ENCODE measurements at places on chromosomes 11 and 22. TPM values are rescaled to one million over a fixed set of nuclear protein-coding genes. Genes with fewer than 3 reads are reported as not detected.

Gene PELI3
- 7.7 TPM for total RNA-seq

Gene TRIM6
- 0.64 TPM for total RNA-seq

Gene SSRP1
- total RNA-seq, result 91.4 TPM

Gene FOSL1
- total RNA-seq, result not detected

Data from glutamatergic neuron (in vitro differentiated cells).